ENCODE measurements at places on chromosomes 4 and X. TPM values are rescaled to one million over a fixed set of nuclear protein-coding genes. Genes with fewer than 3 reads are reported as not detected.

The SLITRK2 gene
- polyA plus RNA-seq, result 0.84 TPM

The WDR19 gene
- 84.4 TPM for polyA plus RNA-seq

The C4orf33 gene
- polyA plus RNA-seq, result 14.9 TPM

The PRR32 gene
- 0.05 TPM for polyA plus RNA-seq

The PCDH7 gene
- polyA plus RNA-seq, result 0.64 TPM

The RPS6KA6 gene
- 1.8 TPM for polyA plus RNA-seq

The SEC31A gene
- 116 TPM for polyA plus RNA-seq

The AR gene
- 1.7 TPM for polyA plus RNA-seq

The RBM46 gene
- polyA plus RNA-seq, result 0.16 TPM
